ENCODE measurements at places on chromosomes 2 and 18.

GRCh38 chr2:70553584-70554337 is at the start of gene TGFA:
TGFA (minus strand) TSS chr2:70553826; CDS start chr2:70553767, 59 bp downstream.
- H3K27ac ChIP-seq: peak within 1 kb of the TSS; percentile 23
- DNase-seq: no peak
- no peaks in the 10 kb centered on the region for H3K27me3 ChIP-seq
- peak within 1 kb of the TSS; percentile 73 for H3K4me3 ChIP-seq
- H3K4me1 ChIP-seq: peaks cover 11% of the 10 kb centered on the region
- H3K36me3 ChIP-seq: no peaks in the 10 kb centered on the region

DNA sequence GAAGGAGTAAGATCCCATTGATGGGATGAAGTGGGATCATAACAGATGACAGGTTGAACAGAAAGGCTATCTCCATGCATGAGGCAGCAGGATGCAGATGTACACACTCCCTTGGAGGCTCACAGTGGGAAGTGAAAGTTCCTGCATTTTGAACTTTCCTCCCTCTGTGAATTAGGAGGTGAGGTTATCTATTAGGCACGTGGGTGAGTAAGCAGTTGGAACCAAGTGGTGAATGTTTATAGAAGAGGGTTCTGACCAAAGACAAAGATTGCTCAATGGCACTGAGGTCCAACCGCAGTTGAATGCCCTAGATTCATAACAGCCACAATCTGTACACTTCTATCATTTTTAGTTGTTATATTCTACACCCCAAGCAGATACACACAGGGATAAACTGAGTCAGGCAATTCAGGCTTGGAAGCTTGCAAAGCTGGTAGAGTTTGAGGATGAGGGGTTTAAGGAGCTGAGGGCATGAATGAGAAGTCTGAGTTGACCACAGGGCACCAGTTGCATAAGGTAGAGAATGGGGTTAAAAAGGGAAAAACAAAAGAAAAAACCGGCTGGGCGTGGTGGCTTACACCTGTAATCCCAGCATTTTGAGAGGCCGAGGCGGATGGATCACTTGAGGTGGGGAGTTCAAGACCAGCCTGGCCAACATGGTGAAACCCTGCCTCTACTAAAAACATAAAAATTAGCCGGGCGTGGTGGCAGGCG is 7.1 kb upstream of the KCMF1 start:
- no peak overlapping the region for H3K27ac ChIP-seq
- DNase-seq: no peak
- no peak overlapping the region for H3K4me3 ChIP-seq
- no peaks in the 10 kb centered on the region for H3K27me3 ChIP-seq
- peaks cover 9% of the 10 kb centered on the region for H3K36me3 ChIP-seq

DNA sequence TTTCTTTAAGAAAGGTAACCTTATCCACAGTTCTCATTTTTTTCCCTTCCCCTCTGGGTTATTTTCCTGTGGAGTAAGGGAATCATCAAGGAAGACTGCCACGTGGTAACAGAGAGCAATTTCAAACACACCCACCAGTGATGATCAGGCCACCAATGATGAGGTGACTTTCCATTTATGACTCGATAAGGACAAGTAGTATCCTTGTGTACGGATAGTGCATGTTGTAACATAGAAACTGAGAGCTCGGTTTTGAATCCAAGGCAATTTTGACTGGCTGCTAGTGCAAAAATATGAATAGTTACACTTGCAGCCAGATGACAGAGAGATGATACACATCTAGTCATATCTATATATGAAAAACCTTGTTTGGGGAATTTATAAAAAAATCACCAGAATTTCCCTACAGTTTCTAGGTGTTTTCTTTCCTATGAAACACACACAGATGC is 143.6 kb upstream of the TCF4 start:
- peaks cover 6% of the 10 kb centered on the region for H3K4me1 ChIP-seq
- H3K27me3 ChIP-seq: no peaks in the 10 kb centered on the region
- H3K4me3 ChIP-seq: no peak overlapping the region
- no peak overlapping the region for H3K27ac ChIP-seq
- no peak for DNase-seq

DNA sequence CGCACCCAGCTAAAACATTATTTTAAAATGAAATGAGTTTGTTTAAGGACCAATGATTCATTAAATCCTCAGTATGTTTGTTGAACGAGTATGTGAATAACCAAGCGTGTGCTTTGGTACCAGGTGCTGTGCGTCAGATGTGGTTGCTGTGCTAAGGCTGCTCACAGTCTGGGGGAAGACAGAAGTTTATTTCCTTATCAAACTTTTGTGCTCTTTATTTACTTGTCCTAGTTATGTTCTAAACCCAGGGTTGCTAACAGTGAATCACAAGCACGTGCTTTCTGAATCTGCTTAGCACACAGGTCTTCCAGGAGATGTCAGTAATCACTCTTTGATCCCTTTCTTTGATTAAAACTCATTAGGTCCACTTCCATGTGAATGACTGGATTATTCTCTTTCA is 37.0 kb downstream of the RAPGEF4 start:
- no peaks in the 10 kb centered on the region for H3K36me3 ChIP-seq
- no peak overlapping the region for H3K4me3 ChIP-seq
- no peak for DNase-seq
- no peak overlapping the region for H3K27ac ChIP-seq
- no peaks in the 10 kb centered on the region for H3K27me3 ChIP-seq
- H3K4me1 ChIP-seq: no peaks in the 10 kb centered on the region

- no peaks in the 10 kb centered on the region for H3K4me1 ChIP-seq
- DNase-seq: no peak
- no peak overlapping the region for H3K27ac ChIP-seq
- H3K4me3 ChIP-seq: no peak overlapping the region
- no peaks in the 10 kb centered on the region for H3K36me3 ChIP-seq
- H3K27me3 ChIP-seq: no peaks in the 10 kb centered on the region
These were observed 200.6 kb downstream of the WDR7 start for GRCh38 chr18:56851774-56852173.

DNA sequence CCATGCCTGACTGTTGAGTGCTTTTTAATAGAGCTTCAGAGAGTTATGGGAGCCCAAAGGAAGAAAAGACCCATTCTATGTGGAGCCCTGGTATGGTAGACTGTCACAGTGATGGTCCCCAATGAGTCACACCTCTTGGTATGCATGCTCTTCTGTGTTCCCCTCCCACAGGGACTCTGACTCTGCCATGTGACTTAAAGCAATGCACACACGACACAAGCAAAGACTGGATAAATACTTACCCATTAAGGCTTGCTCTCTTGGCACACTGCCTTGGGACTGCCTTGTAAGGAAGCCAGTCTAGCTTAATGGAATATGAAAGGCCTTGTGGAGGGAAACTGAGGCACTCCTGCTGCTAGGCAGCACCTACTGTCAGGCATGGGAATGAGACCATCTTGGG is 16.7 kb upstream of the DTNB start:
- H3K36me3 ChIP-seq: no peaks in the 10 kb centered on the region
- H3K4me3 ChIP-seq: no peak overlapping the region
- no peak for DNase-seq
- no peaks in the 10 kb centered on the region for H3K4me1 ChIP-seq
- H3K27ac ChIP-seq: no peak overlapping the region

DNA sequence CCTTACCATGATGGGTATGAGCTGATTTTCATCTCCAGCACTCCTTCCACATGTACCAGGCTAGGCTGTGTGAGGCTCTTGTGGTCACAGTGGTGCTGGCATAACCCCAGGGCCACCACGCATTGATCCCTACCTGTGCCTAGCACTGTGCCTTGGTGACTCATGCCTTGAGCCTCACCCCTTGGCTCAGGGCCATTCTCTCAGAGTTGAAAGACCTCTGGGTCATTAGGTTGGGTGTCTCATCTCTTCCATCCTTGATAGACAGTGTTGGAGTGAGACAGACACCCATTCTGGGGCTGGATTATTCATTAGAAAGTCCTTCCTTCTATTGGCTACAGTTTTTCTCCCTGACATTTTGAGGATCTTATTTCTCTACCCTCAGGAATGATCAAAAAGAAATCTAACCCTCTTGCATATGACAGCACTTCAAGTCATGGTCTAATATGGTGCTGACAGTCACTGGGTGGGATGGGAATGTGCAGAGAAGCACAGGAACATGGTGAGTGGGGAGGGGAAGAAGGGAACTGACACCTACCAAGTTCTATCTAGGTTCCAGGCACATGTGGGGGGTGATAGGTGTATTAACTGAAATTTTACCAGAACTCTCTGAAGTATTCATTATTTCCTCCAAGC is 41.3 kb downstream of the DYSF start:
- H3K4me1 ChIP-seq: peaks cover 10% of the 10 kb centered on the region
- no peaks in the 10 kb centered on the region for H3K36me3 ChIP-seq
- H3K27me3 ChIP-seq: no peaks in the 10 kb centered on the region
- no peak for DNase-seq

- DNase-seq: no peak
- no peak overlapping the region for H3K27ac ChIP-seq
- H3K27me3 ChIP-seq: no peaks in the 10 kb centered on the region
- no peaks in the 10 kb centered on the region for H3K4me1 ChIP-seq
These were observed 208.9 kb upstream of the BOD1L2 start for GRCh38 chr18:56937874-56938430.

DNA sequence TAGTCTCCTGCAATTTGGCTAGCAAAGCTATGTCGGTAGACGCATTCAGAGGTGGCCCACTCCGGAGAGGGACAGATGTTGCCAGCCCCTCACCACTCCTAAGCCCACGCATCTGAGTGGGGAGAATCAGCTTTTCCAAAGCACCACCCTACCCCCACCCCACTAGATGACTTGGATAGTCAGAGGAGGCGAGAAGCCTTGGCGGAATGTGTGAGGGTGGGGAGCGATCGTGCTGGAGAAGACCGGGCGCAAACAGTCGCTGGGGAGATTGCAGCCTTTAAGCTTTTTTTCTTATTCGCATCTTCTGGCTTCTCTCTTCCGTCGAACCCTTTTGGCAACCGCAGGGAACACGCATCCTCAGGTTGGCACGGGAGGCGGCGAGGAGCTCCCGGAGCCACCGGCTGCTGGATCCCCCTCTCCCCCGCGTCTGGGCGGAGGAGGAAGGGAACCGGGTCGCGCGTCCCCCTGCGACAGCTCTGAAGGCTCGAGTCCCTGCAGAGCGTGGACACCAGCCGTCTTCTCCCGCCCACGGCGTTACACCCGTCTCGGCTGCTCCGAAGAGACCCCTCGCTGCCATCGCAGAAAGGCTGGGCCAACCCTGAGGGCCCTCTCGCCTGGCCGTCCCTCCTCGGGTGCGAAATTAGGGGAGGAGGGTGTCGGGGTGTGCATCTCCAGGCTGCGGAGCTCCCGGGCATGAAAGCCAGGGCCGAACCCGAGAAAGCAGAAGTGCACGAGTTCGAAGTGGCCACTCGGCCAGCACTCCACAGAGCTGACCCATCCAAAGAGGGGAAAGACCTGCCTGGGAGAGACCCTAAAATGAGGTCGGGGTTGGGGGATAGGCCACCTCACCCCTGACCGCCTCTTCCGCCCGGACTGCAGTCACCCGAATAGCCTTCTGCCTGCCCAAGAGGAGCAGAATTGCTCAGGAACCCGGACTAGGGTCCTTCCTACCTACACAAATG is 12.2 kb downstream of the EVX2 start:
- H3K4me3 ChIP-seq: no peak overlapping the region
- no peak overlapping the region for H3K27ac ChIP-seq
- H3K36me3 ChIP-seq: no peaks in the 10 kb centered on the region

GRCh38 chr2:121211689-121212151 is 73.3 kb downstream of the TFCP2L1 start:
- H3K27me3 ChIP-seq: no peaks in the 10 kb centered on the region
- H3K36me3 ChIP-seq: no peaks in the 10 kb centered on the region
- DNase-seq: no peak
- no peak overlapping the region for H3K27ac ChIP-seq
- no peak overlapping the region for H3K4me3 ChIP-seq

GRCh38 chr18:78813936-78814710 is 165.5 kb upstream of the SALL3 start:
- H3K27ac ChIP-seq: no peak overlapping the region
- no peaks in the 10 kb centered on the region for H3K36me3 ChIP-seq
- H3K4me1 ChIP-seq: no peaks in the 10 kb centered on the region

DNA sequence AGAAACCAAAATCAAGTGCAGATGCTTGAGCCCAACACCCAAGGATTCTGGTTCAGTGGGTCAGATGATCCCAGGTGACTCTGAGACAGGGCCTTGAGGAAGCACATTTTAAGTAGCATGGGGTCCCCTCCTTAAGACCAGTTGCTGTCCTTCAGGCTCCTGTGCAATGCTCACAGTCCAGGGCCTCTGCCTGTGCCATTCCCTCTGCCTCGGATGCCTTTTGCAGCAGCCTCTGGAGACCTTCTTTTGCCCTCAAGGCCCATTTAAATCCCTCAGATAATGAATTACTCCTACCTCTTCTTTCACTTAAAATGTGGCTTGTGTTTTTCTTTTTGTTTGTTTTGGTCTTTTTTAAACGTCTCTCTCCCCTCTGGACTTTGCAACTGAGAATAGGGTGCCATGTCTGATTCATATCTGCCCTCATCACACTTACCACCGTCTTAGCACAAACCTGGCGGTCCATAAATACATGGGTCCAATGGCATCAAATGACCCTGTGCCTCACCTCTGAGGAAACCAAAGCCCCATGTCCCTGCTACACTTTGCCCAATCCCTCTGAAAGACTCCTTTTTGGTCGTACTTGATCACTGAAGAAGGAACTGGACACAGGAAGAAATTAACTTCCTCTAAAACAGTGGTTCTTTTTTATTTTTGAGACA is 14.2 kb downstream of the ACTG2 start:
- DNase-seq: no peak
- H3K27ac ChIP-seq: no peak overlapping the region
- H3K27me3 ChIP-seq: no peaks in the 10 kb centered on the region

DNA sequence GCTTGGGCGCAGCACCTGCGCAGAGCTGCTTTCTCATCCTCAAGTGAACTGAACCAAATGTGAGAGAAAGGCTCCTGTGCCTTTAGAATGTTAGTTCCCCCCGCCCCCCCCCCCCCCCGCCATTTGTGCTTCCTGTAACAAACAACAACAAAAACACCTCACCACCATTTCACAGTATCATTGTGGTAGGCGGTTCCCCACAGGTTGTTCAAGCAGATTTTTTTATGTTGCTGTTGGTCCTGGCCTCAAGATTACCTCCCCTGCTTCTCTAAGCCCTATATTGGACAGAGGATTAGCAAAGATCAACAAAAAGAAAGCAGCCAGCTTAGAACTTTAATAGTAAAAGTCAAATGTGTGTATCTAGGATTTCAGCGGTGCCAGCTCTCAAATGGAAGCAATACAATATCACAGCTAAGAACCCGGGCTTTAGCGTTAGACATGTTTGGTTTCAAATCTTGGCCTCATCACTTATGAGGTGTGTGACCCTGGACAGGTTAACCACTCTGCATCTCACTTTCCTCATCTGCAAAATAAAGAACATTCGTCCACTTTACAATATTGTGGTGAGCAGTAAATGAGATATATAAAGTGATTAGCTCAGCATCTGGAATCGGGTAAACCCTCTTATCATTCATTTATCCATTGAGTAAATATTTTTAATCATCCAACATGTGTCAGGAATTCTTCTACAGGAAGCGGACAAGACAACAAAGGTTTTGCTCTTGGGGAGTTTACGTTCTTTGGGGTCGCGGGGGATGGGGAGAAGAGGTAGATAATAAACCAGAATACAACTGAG is 84.6 kb downstream of the KCTD18 start:
- DNase-seq: no peak
- no peaks in the 10 kb centered on the region for H3K4me1 ChIP-seq
- no peak overlapping the region for H3K4me3 ChIP-seq
- H3K27ac ChIP-seq: no peak overlapping the region
- H3K36me3 ChIP-seq: peaks cover 24% of the 10 kb centered on the region
